ENCODE measurements at places on chromosomes 3 and 15.
A peak's percentile ranks its signal among the peaks of the same experiment; 100 is the strongest.

- no peak for DNase-seq
Measured at GRCh38 chr3:190204200-190204599, 83.5 kb upstream of the P3H2 start.

DNA sequence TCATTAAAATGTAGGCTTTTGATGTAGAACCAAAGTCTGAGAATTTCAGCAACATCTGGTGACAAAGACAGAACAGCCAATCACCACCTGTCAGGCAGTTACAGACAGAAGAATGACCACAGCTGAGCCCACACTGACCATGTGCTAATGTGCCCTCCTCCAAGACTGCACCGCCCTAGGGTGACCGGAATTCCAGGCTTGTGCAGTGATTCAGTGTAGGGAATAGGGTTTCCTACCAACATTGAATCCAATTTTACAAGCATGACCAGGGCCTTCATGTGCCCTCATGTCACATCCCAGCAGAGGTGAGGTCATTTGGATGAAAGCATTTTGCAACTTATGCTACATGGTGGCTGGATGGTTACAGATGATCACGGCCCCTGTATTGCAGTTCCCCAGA, 412.5 kb downstream of the SOX2 start:
- DNase-seq: no peak

DNA sequence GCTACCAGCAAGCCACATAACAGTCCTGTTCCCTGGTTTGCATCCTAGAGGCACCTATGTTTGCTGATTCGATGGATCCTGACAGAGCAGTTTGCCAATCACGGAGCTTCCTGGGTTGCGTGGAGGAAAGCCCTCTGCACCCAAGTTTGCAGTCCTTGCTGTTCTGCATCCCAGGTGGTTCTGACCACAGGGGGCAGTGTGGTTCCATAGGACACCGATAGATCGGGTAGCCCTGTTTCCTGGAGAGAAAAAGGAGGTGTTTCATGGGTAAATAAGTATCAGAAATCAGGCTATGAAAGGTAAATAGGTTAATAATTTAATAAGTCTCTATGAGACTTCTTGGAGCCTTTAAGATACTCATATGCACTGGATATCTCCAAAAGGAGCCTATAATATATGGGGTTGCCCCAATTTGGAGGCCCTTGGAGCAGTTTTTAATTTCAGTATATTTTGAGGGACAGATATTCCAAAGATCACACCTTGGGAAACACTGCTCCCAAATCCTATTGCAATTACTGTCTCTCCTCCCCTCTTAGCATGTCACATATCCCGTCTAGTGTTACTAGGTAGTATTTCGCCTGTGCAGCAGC, 194.6 kb upstream of the TPM1 start:
- DNase-seq: no peak

DNA sequence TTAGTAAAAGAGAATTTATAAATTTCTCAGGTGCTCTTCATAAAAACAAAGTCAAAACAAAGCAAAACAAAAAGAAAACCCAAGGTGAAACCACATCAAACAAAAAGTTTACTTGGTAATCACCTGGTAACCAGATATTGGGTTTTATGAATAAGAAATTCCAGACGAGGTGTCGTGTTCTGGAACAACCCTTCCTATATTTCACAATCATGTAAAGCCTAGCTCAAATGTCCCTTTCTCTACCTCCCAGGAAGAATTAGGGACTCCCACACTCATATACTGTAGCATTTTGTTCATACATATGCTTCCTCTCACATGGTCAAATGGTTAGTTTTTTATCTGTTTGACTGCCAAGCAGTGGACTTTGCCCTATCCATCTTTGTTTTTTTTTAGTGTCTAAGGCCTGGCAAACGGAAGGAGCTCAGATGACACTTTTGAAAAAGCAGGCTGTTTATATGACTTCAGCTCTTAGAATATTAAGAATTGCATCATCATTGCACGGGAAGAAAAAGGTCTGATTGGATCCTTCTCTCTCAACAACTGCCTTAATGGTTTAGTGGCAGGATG, 326.7 kb upstream of the TBL1XR1 start:
- DNase-seq: peak; percentile 35

DNA sequence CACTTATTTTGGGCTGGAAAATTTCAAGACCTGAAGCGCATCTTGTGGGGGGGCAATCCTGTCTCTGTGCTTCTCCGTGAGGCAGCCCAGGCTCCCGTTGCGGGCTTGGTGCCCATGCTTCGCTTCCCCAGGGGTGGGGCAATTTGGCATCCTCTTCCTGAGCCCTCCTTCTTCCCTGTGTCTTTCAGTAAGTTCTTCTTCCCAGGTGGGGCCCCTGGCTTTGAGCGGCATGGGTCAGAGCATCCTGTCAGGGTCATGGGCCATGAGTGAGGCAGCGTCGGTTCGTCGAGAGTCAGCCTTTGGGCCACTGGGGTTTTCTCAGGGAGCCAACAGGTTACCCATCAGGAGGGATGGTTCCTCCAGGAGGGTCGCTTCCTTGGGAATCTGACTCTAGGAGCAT, 200.7 kb downstream of the UBE3A start:
- DNase-seq: no peak

GRCh38 chr3:188008582-188009213, 145.3 kb upstream of the LPP start:
- no peak for DNase-seq

- DNase-seq: no peak
Measured at GRCh38 chr3:125960066-125960424, 8.9 kb upstream of the ROPN1B start.

DNA sequence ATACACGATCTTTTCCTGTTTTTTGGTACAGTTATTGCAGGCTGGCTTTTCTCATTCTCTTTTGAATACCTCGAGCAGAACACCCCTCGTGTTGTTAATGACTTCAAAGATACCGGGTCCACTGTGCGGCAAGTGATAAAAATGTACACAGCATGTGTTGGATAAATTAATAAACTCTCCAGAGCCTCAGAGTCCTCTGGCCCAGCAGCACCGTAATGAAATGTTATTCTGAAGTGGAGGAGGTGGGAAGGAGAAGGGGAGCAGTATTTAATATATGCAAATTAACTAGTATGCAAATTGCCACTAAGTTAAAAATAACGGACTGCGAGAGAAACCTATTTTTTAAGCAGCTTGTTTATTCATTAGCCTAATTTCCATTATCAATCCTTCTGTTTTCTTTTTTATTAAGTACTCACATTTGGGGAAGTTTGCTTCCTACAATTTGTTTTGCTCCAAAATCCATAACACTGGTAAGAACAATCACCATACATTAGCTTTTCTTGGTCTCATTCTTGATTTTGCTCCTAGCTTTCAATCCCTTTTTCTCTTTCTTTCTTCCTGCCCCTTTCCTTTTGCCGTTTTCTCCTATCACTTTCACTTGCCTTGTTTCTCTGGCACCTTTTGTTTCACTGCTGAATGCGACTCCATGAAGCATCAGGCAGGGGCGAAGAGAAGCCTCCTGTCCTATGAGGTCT, 462.3 kb upstream of the PPP2R3A start:
- no peak for DNase-seq

DNA sequence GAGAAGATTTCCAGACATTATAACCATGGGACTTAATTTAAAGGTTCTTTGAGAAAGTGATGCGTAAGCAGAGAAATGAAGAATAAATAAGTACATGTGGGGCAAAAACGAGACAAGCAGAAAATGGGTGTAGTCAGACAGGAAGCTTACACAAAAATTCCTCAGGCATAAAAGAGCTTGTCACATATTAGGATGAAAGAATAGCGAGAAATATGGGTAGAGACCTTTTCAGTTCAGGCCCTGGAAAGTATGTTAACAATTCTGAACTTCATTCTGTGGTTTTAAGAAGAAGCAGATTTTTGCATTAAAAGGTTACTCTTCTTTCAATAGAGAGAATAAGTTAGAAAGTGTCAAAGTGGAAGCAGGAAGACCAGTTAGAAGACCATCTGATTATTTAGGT, 352.4 kb downstream of the ROBO1 start:
- no peak for DNase-seq

- no peak for DNase-seq
Measured at GRCh38 chr3:197375001-197375441, 76.6 kb upstream of the DLG1 start.

DNA sequence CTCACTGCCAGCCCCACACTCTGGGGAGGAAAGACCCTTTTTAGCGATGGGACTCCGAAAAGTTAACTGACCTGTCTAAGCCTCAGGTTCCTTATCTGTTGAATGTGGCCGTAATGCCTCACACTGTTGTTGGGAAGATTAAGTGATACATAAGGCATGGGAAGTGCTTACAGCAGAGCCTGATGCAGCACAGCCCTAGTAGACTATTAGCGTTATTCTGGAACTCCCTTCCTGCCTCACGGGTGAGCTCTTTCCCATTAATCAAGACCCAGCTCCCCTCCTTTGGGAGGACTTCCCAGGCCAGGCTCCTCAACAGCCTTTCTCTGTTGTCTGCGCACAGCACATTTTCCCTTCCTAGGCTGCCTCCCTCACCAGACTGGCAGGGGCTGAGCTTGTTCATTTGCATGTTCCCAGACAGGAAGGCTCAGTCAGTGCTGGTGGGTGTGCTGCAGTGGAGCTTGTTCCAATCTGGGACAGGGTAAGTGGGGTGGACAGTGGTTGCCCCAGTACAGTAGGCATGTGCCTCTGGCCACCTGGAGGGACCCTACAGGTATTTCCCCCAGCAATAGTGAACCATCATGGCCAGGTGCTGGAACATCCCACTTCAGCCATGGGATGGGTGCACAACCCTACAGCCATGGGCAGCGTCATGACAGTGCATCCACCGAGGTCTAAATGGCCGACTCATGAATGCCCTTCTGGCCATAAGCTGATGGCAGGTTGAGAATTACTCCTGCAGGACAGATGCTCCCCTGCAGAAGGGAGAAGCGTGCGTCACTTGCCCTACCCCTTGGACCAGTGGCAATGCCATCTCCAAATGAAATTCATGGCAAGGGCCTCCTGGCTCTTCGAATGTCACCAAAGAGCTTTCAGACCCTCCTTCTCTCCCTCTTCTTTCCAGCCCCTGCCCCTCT, 5.8 kb upstream of the PSTPIP1 start:
- DNase-seq: no peak

DNA sequence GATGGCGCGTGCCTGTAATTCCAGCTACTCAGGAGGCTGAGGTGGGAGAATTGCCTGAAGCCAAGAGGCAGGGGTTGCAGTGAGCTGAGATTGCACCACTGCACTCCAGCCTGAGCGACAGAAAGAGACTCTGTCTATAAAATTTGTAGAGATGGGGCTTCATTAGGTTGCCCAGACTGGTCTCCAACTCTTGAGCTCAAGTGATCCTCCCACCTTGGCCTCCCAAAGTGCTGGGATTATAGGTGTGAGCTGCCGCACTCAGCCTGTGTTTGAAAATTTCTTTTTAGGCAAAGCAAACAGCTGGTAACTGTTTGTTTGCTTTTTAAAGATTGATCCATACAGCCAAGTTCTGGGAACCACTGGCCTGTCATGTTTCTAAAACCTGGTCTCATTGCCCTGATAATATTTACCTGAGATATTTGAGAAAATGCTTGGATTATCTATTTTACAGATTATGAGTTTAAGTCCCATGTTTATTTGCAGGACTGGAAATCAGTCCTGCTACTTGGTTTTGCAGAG, 64.2 kb upstream of the LMOD3 start:
- no peak for DNase-seq

DNA sequence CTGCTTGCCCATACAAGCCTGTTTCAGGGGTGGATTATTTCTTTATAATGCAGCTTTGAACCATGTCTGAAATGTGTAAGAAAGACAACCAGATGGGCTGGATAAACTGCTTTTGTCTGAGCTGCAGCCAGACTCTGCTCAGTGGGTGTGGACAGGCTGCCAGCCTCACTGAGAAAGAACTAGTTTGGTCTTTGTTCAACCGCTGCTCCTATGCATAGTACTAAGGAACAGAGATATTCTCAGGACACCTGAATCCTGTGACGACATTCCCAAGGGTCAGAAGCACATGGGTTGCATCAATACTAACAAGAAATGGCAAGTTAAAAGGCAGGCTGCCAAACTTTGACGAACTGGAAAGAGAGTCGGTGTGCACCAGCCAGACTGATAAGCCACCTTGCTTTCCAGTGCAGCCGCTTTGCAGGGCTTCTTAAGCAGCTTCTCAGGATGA, 57.2 kb downstream of the PLD1 start:
- DNase-seq: no peak

DNA sequence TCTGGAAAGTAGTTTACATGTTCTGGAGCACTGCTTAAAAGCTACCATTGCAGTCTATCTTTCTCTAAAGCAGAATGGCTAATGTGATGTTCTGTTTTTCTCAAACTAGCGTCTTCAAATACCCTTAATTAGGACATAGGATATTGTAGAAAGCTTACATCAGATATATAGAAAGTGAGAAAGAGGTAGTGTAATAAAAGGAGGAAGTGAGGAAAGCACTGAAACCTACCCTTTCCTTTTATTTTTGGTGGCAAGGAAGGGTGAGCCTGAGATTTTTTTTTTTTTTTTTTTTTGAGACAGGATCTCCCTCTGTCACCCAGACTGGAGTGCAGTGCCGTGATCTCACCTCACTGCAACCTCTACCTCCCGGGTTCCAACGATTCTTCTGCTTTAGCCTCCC, 9.4 kb downstream of the SENP2 start:
- DNase-seq: no peak
